ENCODE measurements at places on chromosomes 7 and 10.

- peak; percentile 4 for DNase-seq
Observed at GRCh38 chr7:96973986-96974385, 31.4 kb upstream of the DLX6 start.

GRCh38 chr7:132152131-132152889, 424.0 kb downstream of the PLXNA4 start:
- DNase-seq = no peak

GRCh38 chr10:94131885-94132284, 138.2 kb downstream of the PLCE1 start:
- no peak for DNase-seq

DNA sequence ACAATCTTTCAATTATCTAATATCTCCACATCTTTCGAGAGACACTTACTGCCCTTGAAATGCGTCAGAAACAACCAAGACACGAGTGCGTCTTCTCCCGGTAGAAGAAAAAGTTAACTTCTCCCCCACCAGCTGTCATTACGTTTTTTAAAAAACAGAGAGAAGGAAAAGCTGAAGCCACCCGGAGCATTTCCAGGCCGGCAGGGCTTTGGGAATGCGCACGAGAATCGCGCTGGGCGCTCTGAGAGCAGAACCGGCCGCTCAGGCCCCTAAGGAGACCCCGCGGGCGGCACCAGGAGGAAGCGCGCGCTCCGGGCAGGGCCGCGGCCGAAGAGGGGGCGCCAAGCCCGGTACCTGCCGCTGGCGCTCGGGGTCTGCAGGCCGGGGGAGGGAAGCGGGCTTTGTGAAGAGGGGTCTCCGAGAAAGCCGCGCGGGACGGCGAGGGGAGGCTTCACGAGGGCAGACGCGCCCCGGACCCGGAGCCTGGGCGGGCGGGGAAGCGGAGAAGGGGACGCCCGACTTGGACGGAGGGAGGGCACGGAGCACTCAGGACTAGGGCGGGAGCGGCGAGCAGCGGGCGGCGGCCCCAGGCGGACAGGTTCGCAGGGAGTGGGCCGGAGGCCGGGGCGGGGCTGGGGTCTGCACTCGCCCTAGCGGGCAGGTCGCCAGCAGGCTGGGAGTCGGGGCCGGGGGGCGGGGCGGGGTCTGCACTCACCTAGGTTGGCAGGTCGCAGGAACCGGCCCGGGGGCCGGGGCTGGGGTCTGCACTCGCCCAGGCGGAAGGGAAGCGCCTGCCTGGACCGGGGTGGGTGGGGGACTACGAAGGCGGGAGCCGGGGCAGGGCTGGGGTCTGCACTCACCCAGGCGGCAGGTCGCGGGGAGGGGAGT, 932 bp downstream of the ESYT2 start:
- DNase-seq = no peak

DNA sequence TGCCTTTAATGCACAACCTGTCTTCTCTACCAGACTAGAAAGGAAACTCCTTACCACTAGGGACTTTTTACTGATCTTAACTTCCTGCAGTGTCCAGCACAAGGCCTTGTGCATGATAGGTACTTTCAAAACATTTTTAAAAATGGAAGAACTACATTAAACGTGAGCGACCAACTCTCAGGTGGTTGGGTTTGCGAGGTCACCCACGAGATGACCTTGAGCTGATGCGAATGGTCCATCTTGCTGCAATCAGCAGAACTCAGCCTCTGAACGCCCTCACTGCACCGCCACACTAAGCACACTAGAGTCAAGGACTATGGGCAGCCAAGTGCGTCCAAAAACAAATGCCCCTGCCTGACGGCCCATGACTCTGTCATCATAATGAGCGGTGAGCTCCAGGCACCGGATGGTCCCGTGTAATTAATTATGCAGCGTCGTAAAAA, 34.9 kb upstream of the PTF1A start:
- DNase-seq = no peak

- no peak for DNase-seq
Observed at GRCh38 chr7:151735186-151735850, 141.6 kb downstream of the PRKAG2 start.

DNA sequence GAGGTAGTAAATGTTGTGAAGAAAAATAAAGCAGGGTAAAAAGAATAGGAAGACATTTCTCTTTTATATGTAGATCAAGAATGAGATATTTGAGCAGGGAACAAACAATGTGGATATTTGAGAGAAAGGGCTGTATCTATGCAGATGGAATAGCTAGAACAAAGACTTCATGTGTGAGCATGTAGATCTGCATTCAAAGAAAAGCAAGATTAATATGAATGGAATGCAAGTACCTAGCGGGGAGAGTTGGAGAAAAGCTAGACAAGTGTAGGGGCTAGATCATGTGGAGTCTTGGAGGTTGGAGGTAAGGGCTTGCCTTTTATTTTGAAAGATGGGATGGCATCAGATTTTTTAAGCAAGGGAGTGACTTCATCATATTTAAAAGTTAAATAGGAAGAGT, 27.1 kb downstream of the SHOC2 start:
- DNase-seq = no peak

- DNase-seq = no peak
Observed at GRCh38 chr10:123158682-123159081, 4.5 kb downstream of the BUB3 start.

- DNase-seq = peak; percentile 44
Observed at GRCh38 chr10:66931340-66931948, 5.6 kb downstream of the LRRTM3 start.

GRCh38 chr10:12391206-12391605, 41.9 kb downstream of the CAMK1D start:
- no peak for DNase-seq

DNA sequence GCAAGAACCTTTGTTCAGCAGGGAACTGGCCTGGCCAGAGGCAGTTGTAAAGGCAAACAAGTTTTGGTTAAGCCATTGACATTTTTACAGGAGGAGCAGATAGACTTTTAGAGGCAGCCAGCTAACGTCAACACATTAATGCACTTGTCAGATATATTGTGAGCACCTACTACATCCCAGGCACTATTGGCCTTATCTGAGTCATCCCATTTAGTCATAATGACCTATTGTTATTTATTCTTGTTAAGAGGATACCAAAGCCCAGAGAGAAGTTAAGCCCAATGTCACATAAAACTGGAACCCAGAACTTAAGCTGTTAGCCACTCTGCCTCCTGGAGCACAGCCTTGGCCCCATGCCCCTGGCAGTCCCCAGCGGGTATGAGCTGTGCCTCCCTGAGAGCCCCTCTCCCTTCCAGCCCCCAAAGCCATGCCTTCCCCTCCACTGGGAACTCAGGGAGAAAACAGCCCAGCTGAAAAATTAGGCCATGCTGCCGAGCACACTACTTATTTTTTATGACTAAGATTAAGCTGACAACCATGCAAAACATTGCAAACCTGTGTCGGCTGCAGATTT, 32.7 kb upstream of the TRIM8 start:
- DNase-seq = no peak

DNA sequence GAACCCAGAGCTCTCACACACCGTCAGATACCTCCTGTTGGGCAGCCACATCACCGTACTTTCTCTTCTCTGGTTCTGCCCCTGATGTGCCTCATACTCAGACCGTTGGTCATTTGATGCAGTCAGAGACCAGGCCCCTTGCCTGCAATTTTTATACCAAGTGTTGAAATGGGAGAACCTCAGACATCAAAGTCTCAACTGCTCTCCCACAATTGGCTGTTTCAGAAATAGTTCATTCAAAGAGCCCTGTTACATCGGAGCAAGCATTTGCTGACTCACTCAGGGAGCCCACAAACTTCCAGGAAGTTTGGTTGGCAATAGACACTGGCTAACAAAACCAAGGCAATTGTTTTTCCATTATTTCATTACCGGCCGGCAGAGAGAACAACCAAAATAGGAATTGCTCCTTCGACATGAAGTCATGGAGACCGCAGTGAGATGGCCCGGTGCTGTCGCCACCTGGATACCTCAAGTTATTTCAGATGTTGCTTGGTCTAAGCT, 33.5 kb upstream of the ADAM12 start:
- peak; percentile 96 for DNase-seq

DNA sequence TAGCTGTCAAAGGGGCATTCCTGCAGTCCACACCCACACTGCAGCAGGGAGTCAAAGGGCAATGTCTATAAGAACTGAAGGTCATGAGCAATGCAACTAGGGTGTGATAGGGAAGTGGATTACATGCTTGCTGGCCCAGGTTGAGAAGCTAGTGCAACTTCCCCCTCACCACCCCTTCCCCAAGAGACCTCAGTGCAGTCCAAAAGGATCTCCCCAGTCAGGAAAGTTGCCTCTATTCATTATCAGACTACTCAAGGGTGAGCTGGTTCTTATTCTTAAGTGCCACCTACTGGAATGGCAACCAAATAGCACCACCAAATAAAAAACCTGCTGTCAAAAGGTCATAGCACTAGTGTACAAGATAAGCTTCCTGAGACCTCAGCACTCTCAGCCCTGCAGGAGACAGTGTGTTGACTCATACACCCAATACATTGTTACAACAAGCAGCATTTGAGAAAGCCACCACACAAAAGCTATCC, 28.2 kb downstream of the MTERF1 start:
- DNase-seq = peak; percentile 11

DNA sequence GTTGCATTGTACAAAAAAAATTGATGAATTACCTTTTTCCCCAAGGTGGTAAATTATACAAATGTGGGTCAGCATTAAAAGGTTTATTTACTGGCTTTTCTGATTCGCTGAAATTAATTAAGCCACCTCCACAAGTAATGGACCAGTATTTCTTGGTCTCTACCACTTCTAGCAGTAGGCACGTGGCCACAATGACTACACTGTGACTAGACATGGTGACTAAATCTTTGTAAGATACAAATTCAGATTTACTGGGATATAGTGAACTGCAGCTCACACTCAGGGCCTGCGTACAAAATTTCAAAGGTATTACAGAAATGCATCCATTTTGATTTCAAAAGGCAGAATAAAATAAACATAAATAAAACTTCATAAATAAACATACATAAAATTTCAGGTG, 10.9 kb downstream of the HPSE2 start:
- DNase-seq = no peak

DNA sequence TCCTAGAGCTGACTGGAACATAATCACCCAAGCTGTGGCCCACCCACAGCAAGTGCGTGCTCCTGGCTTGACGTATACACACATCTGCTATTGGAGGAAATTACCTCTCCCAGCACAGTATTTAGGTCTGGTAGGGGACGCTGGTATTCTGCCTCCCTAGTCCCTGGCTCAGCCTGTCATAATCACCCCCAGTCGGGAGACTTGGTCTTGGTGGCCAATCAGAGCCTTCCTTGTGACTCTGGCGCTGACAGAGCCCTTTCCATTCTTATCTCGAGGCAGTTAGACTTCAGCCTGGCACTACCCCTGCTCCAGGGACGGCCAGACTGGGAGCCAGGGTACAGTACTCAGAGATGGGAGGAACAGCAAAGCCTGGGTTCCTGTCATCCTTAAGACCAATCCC, 14.3 kb upstream of the PRKAG2 start:
- no peak for DNase-seq

DNA sequence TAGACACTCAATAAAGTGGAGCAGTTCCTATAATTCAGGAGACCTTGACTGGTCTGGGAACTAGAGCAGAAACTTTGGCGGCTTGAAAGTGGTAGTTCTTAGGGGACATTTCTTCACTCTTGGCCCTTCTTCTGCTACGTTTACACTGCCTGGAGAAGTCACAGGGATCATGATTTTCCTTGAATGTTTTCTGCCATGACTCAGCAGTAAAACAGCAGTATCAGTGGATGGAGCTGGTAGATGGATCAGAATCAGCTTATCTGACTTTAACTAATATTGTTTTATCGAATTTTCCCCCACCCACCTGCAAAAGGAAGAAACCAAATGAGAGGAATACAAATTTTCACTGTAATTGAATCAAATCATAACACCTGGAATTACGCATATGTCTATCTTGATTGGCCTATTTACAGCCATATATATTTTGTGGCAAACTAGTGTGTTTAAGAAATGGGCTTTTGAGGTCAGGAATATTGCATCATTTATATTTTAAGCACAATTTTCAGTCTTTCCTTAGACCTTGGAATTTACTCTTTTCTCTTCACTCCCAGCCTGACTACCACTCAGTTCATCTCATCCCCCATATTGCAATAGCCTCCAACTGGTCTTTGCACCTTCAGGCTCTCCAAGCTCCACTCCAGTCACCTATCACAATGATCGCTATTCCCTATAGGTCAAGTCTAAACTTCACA, 14.9 kb upstream of the DLX5 start:
- no peak for DNase-seq
